ENCODE measurements at places on chromosomes 1 and 21.

DNA sequence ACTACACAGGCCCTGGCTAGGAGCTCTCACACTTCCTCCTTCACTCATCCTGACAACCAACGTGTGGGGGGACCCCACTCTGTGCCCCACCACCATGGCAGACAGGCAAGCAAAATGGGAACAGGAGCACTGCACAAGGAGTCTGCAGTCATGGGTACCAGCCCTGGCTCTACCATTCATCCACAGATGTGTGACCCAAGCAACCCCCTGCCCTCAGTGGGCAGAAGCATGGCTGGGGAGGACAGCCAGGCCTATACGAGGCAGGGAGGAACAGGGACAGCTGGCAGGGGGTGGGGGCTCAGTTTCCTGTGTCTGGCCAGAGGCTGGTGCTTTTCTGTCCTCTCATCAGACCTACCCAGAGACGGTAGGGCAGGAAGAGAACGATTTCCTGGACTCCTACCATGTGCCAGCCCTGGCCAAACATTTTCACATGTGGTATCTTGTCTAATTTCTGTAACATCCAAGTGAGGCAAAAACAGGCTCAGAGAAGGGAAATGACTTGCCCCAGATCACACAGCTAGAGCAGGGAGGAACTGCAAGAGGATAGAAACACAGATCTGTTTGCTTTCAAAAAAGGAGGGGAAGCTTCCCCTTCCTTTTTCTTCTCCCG, 178.0 kb downstream of the HIVEP3 start:
- DNase-seq, result no peak

GRCh38 chr1:235767795-235768194, 98.9 kb downstream of the LYST start:
- DNase-seq, result no peak

GRCh38 chr1:174769961-174770549, 229.7 kb upstream of the CACYBP start:
- no peak for DNase-seq

DNA sequence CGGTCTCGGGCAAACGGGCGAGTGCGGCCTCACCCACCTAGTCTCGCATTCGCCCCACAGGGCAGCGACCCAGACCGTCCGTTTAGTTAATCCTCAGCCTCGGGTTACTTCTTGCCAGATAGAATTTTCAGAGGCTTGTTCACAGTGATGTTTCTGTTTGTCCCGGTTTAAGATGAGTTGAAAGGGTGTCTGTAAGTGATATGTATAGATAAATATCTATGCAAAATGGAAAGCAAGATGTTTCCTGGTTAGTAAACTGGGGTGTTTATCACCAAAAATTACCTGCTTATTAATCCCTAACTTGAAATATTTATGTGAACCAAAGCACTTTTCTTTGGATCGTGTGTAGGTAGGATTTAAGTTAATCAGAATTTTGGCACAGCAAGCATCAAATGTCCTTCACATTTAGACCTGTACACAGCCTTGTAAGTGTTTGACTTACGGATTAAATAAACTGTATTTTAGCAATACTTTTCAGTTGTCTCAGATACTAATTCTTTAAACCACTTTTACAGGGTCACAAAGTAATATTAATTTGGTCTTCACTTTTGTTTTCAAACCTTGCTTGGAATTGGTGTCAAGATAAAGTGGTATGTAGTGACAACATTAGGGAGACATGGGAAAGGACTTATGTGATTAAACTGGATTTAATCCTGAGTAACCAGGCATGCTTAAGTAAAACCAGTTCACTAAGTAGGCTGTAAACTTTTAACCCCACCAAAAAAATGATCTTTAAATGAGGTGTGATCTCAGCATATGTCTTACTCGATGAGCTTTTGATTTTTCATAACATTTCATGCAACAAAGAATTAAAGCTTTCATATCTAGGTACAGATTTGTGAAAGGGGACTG, 914 bp downstream of the ZNF326 start:
- DNase-seq, result no peak

DNA sequence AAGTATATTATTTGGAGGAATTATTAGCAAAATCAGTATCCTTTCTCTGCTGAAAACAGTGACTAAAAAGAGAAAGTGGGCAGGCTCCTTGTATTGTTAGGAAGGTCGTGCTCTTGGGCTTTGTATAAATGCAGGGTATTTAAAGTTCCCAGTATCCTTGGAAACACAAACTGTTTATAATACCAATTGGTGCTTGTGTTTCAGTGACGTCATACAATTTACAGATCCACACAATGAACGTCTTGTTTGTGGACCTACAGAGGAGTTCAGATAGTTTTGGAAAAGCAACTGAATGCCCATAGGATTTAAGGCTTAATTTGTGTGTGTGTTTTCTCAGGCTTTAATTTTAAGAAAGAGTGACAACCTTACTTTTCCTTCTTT, 168.2 kb downstream of the RASAL2 start:
- no peak for DNase-seq

GRCh38 chr1:22969304-22969709, 3.4 kb downstream of the LACTBL1 start:
- DNase-seq, result no peak

GRCh38 chr1:152871731-152872126, 6.4 kb upstream of the SMCP start:
- DNase-seq, result no peak
